ENCODE measurements at places on chromosomes 12 and 14. TPM values are rescaled to one million over a fixed set of nuclear protein-coding genes. Genes with fewer than 3 reads are reported as not detected.
A peak's percentile ranks its signal among the peaks of the same experiment; 100 is the strongest.

ATF1 gene
- total RNA-seq, result 56.4 TPM

GRCh38 chr14:45332360-45332988 is 79.5 kb upstream of the MIS18BP1 start:
- H3K36me3 ChIP-seq, result no peaks in the 10 kb centered on the region
- no peak overlapping the region for H3K4me3 ChIP-seq
- H3K27me3 ChIP-seq, result no peaks in the 10 kb centered on the region
- no peaks in the 10 kb centered on the region for H3K4me1 ChIP-seq
- no peak overlapping the region for H3K27ac ChIP-seq

GRCh38 chr12:124588751-124589267 is 21.4 kb upstream of the NCOR2 start:
- peak overlapping the region; percentile 51 for H3K27ac ChIP-seq
- peak; percentile 41 for DNase-seq
- H3K4me3 ChIP-seq, result 0 out of 2 replicates have a peak overlapping the region, but pooled peaks have one; percentile 9
- H3K36me3 ChIP-seq, result no peaks in the 10 kb centered on the region
- H3K27me3 ChIP-seq, result no peaks in the 10 kb centered on the region

GRCh38 chr12:131046813-131047788 is 93.4 kb downstream of the ADGRD1 start:
- no peaks in the 10 kb centered on the region for H3K4me1 ChIP-seq
- DNase-seq, result no peak
- no peak overlapping the region for H3K27ac ChIP-seq
- H3K4me3 ChIP-seq, result no peak overlapping the region
- H3K36me3 ChIP-seq, result no peaks in the 10 kb centered on the region

DNA sequence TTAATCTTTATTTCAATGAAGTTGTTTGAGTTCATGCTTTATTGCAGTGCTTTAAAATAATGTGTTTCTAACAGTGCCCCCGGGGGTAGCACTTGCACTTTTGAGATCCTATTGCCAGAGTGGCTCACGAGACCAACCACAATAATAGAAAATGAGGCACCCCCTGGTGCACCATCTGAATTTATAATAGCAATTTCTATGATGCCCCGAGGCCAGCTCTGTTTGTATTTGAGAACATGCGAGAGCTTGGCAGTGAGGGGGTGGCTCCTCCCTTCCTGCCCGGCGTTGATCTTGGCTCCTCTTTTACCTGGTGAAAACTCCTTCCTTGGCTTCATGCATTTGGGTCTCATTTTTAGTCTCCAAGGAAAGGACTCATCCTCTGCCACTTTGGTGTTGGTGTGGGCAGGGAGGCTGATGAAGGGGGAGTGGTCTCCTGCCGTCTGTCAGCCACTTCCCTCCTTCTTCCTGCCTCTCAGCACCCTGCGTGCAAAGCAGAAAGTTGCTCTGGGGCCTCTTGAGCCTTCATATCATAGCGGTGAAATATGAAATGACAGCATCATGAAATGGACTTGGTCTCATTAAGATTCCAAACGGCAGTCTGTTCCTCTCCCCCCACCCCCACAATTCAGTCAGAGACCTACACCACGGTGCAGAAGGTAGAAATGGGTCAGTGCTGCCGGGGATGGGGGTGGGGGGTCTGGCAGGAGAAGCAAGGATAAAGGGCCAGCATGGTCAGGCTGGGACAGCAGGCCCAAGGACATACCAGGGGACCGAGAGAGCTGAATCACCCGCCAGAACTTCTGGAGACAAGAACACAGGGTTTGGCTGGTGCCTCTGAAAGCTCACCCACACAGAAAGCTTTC is 17.7 kb upstream of the NRXN3 start:
- H3K4me3 ChIP-seq, result no peak overlapping the region
- H3K27me3 ChIP-seq, result 0 out of 2 replicates have a peak, but pooled peaks cover 3% of the 10 kb centered on the region
- no peak for DNase-seq
- no peaks in the 10 kb centered on the region for H3K36me3 ChIP-seq
- H3K4me1 ChIP-seq, result no peaks in the 10 kb centered on the region
- H3K27ac ChIP-seq, result no peak overlapping the region

GRCh38 chr14:79833781-79834180 is 377.5 kb downstream of the DIO2 start:
- H3K27me3 ChIP-seq, result no peaks in the 10 kb centered on the region
- no peaks in the 10 kb centered on the region for H3K36me3 ChIP-seq

DNA sequence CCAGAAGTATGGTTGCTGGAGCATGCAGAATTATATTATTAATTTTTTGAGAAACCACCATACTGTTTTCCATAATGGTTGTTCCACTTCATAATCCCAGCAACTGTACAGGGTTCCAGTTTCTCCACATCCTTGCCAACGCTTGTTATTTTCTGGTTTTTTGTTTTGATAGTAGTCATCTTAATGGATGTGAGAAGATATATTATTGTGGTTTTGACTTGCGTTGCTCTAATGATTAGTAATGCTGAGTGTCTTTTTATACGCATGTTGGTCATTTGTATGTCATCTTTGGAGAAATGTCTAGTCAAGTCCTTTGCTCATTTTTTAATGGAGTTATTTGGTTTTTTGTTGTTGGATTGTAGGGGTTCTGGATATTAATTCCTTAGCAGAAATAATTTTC is 58.1 kb downstream of the DAAM1 start:
- no peaks in the 10 kb centered on the region for H3K27me3 ChIP-seq
- DNase-seq, result no peak
- H3K4me1 ChIP-seq, result peaks cover 9% of the 10 kb centered on the region
- H3K4me3 ChIP-seq, result no peak overlapping the region
- H3K36me3 ChIP-seq, result no peaks in the 10 kb centered on the region
- H3K27ac ChIP-seq, result no peak overlapping the region

TC2N gene
- total RNA-seq, result 0.41 TPM
